ENCODE measurements at places on chromosomes 6 and 20. TPM values are rescaled to one million over a fixed set of nuclear protein-coding genes. Genes with fewer than 3 reads are reported as not detected.

Gene IRF4
- total RNA-seq: not detected

Gene CYP39A1
- total RNA-seq: not detected

Gene MAP7
- 0.30 TPM for total RNA-seq

Gene ULBP2
- 13.7 TPM for total RNA-seq

Gene SLC17A9
- 28.8 TPM for total RNA-seq

Gene ABHD16B
- total RNA-seq: 0.09 TPM
